Sigmoid colon (tissue), 7 donors: ENCODE measurements at places on chromosomes 3 and 15. TPM values are rescaled to one million over a fixed set of nuclear protein-coding genes. Genes with fewer than 3 reads are reported as not detected.

Gene LTF
- total RNA-seq: 0.36 TPM

DNA sequence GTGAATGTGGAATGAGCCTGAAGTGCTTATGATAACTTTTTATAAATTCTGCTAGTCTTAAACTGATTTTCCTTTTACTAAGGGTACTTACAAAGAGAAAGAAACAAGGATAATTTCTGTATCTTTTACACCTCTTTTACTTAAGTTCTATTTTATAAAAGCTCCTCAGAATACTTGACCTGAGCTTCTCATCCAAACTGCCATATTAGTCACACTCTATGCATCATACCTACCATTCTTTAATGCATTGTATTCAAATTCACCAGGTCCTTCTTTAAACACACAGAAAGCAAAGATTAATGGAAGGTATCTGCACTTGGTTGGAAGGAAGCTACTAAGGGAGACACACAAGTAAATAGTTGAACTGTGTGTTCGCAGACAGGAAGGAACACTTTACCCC, 1.6 kb upstream of the TOPAZ1 start:
- no peak for DNase-seq

DNA sequence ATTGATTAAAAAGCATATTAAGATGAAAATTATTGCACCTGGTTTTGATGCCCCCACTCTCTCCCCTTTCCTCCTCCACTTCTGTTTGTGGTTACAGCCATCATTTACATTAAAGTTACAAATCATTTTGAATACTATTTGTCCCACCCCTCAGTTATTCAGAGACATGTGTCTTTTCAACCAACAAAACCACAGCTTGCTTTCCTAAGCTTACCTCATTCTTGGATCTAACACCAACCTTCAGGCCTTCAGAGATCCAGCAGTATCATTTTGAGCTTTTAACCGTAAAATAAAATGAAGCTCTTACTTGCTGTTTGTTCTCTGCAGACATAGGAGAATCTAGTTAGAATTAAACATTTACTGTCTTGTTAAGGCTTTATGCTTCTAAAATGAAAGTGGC, 4.7 kb downstream of the PXYLP1 start:
- no peak for DNase-seq

DNA sequence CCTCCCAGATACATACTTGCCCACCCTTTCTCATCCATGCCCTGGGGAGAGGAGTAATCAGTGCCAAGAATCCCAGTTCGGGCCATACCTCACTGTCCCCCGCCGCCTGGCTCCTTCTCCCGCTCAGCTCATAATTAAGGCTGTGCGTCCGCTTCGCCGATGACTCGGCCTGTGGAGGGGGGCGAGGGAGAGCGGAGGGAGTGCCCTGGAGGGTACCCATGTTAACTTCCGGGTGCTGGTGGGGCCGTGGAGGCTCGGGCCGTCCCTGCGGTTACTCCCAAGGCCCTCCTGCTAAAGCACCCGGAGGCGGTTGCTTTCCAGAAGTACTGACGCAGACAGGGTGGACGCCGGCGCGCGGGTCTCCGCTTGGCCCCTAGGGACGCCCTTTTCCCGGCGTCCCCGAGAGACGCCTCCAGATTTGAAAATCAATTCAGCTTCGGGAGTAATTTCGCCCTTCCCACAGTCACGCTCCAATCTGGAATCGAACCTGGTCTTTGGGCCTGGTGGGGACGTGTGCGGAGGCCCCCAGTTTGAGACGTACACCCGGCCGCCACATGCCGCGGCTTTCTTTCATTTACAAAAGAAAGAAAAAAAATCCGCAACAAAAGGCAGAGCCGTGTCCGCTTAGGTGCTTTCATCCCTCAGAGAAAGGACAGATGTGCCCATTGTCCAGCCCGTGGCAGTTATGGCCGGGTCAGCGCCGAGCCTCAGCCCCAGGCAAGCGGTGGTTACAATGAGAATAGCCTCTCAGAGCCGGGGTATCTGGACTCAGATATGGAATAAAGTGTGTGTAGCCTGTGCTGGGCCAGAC, 1.0 kb upstream of the ONECUT1 start:
- no peak for DNase-seq

- peak; percentile 95 for DNase-seq
Measured at GRCh38 chr3:141368062-141368924, at the start of gene ZBTB38. ZBTB38 (plus strand) TSS chr3:141368504; CDS start chr3:141442389, 73,885 bp downstream.
